MV-4-11 (cell line): ENCODE measurements at places on chromosomes 5 and 9.

DNA sequence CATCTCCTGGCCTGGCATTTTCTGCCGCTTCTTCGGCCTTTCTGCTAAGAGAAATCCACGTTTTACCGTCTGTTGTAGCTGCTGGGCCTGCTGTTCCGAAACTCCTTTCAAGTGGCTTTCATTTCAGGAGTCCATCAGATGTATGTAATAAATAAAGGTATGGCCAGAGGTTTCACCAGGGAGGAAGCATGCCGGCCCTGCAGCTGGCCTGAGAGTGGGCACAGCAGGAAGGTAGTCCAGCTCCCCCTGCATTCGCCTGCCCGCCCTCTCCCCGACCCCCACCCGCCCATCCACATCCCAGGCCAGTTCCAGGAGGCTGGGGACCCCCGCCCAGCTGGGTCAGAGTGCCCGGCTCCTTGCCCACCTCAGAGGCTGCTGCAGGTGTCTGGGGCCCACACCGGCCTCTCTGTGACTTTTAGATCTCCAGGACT lies 46.4 kb upstream of the EXOC3 start:
- no peak for DNase-seq

GRCh38 chr9:79613145-79613544 lies 41.4 kb downstream of the TLE4 start:
- no peak for DNase-seq

DNA sequence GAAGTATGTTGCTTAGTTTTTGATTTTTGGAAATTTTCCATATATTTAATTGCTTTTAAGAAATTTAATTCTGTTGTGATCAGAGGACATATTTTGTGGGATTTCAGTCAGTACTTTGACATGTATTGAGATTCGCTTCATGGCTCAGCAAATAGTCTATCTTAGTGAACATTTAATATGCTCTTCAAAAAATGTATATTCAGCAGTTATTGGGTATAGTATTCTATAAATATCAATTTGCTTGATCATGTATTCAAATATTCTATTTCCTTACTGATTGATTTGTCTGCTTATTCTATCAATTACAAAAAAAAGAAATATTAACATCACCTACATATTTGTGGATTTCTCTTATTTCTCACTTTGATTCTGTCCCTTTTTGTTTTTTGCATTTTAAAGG lies 79.5 kb upstream of the HAND1 start:
- no peak for DNase-seq

DNA sequence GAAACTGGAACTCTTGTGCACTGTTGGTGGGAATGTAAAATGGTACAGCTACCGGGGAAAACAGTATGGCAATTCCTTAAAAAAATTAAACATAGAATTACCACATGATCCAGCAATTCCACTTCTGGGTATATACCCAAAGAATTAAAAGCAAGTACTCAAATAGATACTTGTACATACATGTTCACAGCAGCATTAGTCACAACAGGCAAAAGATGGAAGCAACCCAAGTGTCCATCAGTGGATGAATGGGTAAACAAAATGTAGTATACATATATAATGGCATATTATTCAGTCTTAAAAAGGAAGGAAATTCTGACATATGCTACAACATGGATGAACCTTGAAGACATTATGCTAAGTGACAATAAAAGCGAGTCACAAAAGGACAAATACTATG lies 7.4 kb upstream of the SLC22A5 start:
- DNase-seq: no peak

DNA sequence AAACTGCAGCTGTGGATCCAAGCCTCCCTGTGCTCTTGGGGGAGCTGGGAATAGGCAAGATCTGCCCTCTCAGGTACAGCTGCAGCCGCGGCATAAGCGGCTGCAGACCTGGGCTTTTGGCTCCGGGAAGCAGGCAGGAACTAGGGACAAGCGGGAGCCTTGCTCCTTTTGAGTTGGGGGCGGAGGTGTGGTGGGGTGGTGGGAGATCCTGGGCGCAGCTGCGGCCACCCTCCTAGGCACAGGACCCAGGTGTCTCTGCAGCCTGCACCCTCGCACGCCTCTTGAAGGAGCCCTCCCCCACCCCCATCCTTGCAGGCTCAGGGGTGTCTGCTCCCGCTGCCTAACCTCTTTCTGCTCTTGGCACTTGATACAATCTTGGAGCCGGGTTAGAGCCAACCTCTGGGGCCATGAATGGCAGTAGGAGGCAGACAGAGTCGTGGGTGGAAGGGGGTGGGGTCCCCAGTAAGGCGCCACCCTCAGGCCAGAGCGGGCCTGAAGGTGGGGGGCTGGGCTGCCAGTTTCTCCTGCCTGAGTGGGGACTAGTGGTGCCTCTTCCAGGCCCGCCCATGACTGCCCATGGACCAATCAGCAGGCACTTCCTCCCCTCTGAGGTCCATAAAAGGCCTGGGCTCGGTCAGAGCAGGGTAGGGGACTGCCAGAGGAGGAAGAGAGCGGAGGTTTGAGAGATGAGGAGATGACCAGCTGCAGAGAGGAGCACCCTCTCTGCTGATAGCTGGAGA lies 267.6 kb upstream of the TNC start:
- DNase-seq: no peak

DNA sequence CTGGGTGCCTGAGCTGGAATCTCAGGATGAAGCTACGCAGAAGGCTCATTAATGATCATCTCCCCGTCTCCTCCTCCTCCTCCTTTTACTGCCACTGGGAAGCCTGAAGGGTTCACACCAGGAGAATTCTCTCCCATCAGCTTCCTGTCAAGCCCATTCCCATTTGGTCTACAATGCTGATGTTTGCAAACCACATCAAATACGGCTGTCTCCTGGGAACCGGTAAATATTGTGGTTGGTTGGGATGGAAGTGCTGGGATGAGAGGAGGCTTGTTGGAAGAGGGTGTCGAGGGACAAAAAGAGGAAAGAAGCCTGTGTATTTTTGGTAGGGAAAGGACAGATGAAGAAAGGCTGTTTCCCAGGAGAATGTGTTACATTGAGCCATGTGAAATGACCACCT lies 13.2 kb upstream of the S1PR3 start:
- no peak for DNase-seq

DNA sequence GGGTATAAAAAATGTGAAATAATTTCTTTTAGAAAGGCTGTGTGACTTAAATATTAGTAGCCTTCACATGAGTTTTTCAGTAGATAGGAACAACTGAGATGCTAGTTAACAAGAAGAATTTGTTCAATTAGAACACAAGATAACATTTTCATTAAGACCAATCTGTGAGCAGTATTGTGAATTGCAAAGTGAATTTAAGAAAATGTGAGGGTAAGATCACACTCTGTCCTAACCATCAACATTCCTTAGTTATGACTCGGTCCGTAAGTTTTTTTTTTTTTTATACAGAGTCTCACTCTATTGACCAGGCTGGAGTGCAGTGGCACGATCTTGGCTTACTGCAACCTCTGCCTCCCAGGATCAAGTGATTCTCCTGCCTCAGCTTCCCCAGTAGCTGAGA lies 180.2 kb upstream of the EGFLAM start:
- DNase-seq: no peak

- peak; percentile 49 for DNase-seq
Measured at GRCh38 chr9:108300306-108301287, 555.2 kb downstream of the ACTL7B start.

GRCh38 chr9:105296877-105297287 lies 52.4 kb downstream of the SLC44A1 start:
- peak; percentile 49 for DNase-seq

DNA sequence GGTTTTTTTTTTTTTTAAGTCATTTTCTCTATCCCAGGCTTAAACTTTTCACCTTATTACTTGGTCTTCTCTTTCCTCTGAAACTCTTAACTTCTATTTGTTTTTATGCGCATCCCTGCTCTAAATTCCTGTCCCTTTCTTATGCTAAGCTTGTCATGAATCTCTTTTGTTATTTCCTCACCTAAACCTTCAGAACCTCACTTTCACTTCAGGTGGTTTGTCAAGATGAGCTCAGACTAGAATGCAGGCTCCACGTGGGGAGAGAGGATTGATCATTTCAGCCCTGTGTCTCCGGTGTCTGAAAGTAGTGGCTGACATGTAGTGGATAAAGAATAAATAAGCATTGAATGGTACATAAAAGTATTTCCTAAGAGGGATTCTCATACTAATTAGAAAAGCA lies 63.6 kb downstream of the ANXA1 start:
- DNase-seq: no peak

DNA sequence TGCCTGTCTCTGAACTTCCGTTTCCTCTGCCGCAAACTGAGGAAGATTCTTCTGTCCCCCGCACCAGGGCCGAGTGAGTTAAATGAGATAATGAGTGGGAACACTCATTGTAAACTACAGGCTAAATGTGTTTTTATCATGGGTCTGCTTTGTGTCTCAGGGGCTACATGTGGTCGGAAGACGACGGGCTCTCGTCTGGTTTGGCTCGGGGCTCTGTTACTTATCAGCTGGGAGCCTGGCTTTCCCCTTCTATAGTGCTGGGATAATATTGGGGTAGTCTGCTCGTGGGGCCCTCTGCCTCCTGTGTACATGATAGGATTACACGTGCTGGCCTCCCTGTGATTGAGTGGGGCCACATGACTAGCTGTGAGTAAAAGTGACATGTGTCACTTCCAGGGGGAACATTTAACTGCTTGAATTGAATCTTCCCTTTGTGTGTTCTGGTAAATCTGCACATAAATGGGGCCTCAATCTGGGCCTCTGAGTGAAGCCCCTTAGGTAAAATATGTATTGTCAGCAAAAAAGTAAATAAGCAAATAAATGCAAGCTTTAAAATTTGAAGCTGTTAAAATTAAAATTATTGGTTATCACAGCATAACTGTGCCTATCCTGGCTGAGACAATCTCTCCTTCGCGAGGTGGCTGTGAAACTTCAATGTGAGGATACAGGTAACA lies 86.9 kb upstream of the SH3PXD2B start:
- no peak for DNase-seq

DNA sequence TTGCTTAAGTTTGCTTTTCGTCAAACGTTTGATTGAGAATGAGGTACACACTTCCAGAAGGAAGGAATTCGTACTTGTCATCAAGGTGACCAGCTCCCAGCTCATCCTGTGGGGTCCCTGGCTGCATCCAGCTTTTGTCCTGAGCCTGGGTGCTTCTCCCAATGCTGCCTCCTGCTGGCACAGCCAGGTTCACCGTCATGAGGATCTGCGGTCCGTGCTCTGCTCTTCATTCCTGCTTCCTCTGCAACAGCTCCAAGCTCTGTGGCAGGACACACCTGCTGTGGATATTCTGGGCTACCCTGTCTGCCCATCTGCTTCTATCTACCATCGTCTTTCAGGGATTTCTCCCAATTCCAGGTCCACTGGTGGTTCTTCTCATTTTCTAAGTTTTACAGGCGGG lies 13.3 kb upstream of the UBE2QL1 start:
- no peak for DNase-seq

DNA sequence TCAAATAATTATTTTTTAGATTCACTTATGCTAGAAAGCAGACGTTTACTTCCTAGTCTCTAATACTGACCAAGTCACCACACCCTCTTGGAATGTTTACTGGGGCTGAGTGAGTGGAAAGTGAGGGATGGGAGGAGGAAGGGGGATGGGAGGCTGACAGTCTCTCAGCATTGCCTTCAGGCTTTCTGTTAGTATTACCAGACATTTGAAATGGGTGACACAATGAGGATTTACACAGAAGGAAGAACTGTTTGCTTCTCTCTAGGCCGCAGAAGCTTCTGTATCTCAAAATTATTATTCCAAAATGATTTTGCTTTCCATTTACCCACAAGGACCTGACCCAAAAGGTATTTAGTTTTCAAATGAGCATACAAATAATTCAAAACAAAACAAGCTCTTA lies 232.8 kb upstream of the ZNF608 start:
- DNase-seq: no peak

DNA sequence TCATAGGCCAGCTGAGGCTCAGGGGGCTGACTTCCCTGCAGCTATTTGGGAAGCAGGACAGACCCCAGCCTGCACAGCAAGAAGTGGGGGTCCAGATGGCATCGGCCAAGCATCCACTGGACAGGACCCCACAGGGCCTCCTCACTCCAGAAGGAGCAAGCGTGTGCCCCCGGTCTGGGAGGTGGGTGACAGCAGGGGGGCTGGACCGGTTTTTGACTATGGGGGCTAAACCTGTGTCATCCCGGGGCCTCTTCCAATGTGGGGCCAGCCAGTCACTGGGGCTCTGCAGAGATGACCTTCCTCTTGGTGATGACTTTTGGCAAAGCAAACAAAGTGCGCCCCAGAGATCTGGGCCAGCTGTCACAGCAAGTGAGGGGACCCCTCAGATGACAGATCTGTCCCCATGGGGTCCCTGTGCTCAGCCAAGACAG lies 163.9 kb downstream of the OLFM1 start:
- DNase-seq: no peak

- DNase-seq: peak; percentile 11
Measured at GRCh38 chr5:78504704-78505677, 143.6 kb downstream of the LHFPL2 start.

GRCh38 chr5:119074419-119074818 lies 3.5 kb downstream of the DMXL1 start:
- peak; percentile 67 for DNase-seq

- no peak for DNase-seq
Measured at GRCh38 chr5:8851101-8851500, 694.8 kb downstream of the SEMA5A start.

- no peak for DNase-seq
Measured at GRCh38 chr5:73157414-73158303, 15.3 kb upstream of the TMEM174 start.

DNA sequence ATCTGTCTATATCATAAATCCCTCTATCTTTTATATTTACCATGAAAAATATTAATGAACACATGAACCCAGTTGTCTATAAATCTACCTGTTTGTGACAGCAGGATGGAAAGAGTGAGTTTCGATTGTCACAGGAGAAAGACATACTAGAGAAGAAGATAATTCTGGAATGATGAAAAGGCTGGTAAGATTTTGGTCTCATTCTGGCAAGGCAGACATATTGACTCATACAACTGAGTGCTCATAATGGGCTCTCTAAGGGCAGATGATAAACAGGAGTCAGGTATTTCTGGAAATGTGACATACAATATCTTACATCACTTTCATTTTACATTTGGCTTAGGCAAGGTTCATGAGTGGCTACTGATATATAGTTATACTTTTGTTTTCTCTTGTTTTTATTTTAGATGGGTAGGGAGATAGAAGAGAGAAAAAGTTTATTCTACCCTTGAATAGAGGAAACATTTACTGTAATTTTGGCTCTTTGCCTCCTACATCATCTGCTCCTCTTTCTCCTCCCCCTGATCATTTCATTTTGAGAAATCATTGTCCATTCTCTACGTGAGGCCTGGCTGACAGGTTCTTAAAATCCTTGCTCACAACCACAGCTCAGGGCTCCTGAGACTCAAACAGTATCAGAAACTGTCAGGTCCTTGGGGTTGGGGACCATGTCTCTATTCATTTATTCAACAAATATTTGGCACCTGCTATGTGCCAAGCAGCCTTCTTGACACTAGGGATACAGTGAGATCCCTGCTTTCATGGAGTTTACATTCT lies 14.4 kb downstream of the ELOVL7 start:
- DNase-seq: no peak

DNA sequence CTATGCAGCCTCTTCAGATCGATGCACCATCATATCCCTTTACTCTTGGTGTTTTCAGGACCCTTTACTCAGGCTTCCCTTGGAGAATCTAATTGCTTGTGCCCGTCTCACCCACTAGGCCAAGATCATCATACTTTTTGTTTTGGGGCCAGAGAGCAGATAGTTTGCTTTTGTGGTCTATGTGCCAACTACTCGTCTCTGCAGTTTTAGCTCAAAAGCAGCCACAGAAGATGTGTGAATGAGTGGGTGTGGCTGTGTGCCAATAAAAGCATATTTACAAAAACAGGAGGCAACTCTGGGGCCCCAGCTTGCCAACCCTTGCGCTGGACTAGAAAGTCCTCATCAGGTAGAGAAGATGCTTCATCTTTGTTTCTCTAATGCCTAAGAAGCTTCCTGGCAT lies 216.8 kb downstream of the SEMA5A start:
- no peak for DNase-seq

- no peak for DNase-seq
Measured at GRCh38 chr9:113572076-113572861, 108.7 kb downstream of the RGS3 start.
